Inflammatory macrophage (primary cell): ENCODE measurements at places on chromosomes 7 and 10.

DNA sequence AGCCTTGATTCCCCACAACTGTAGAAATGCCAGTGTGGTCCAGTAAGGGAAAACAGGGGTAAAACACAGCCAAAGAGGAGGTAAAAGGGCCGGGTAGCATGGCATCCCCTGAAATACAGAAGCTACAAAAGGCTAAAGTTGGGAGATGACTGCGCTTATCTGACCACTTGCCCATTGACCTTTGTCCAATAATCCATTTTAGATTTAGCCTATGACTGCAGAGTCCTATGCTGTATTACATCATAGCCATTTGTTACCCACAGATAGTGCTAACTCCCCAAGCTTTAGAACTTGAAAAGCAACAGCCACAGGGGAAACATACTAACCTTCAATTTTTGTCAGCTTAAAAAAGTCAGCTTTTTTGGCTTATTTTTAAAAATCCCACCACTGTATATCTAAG lies 26.2 kb downstream of the MTPN start:
- peak; percentile 50 for DNase-seq

DNA sequence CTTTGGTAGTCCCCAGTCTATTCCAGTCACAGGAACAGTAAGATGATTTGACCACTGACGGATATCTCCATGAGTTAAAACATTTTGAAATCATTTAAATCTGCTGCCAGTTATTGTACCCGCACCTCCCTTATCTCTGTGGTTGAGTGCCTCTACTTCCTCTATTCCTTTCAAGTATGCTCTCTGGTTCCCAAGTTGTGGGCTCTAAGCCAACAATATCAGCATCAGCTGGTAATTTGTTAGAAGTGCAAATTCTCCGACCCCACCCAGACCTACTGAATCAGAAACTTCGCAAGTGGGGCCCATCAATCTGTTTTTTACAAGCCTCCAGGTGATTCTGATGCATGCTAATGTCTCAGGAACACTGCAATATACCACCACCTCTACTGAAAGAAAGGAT lies 235.5 kb downstream of the CCSER2 start:
- no peak for DNase-seq

- no peak for DNase-seq
Observed at GRCh38 chr7:131122394-131122793, 205.3 kb upstream of the MKLN1 start.

- no peak for DNase-seq
Observed at GRCh38 chr7:40833888-40834234, 699.1 kb downstream of the SUGCT start.

- no peak for DNase-seq
Observed at GRCh38 chr7:55895021-55895420, 7.8 kb downstream of the ZNF713 start.
